ENCODE measurements at places on chromosomes 4 and X.

GRCh38 chr4:76188557-76188956 is 25.1 kb downstream of the SCARB2 start:
- no peak for DNase-seq

GRCh38 chr4:92183825-92184224 is 119.9 kb upstream of the GRID2 start:
- DNase-seq: no peak

DNA sequence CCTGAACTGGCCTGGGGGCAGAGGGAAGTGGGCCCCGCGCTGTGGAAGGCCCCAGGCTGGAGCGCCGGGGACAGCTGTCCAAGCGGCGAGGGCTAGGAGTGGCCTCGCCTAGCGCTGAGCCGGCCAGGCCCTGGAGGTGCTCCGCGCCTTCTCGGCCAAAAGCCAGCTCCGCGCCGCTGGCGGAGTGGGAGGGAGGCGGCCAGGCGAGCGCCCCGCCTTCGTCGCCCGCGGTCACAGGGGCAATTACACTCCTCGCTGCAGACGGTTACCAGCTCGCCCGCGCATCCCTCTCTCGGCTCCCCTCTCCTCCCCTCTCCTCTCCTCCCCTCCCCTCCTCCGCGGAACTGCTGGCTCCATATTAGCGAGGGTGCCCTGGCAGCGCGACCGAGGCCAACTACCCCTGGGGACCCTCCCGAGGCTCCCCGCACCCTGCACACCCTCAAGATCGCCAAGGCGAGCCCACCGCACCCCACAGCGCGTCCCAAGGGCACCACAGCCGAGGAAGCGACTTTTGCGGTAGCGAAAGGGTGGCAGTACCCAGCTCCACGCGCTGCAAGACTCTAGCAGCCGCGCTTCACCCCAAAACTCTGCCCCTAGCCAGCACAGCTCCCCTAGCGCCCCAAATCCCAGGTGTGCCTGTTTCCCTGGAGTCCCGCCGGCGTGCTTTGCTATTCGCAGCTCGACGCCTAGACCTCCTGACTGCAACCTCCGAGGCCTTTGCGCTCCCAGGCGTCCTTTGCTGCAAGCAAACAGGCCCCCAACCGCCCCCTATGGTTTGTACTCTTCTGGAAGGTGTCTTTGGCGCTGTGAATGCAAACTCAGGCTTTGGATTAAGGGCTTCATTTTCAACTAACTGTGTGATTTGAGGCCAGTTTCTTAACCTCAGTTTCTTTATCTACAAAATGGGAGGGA is 91.4 kb downstream of the BCOR start:
- DNase-seq: no peak

DNA sequence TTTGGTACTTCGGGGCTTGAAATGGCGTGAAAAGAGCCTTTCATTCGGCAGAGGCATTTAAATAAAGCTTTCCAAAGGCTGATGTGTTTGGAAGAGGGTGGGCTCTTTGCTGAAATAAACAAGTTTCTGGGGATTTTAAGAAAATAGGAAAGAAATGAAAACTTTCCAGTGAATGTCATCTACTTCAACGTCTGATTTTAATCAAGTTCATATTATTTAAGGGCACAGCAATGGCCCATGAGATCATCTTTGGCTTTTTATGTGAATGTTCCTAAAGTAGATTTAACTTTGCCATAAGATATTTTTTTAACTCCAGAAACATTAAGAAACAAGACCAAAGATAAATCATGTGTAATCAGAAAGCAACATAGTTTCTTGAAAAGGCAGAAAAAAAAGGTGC is 69.8 kb upstream of the TTC29 start:
- DNase-seq: no peak

GRCh38 chrX:20029728-20030127 is 38.9 kb upstream of the BCLAF3 start:
- no peak for DNase-seq

GRCh38 chr4:87388901-87389300 is 2.1 kb downstream of the HSD17B11 start:
- no peak for DNase-seq

DNA sequence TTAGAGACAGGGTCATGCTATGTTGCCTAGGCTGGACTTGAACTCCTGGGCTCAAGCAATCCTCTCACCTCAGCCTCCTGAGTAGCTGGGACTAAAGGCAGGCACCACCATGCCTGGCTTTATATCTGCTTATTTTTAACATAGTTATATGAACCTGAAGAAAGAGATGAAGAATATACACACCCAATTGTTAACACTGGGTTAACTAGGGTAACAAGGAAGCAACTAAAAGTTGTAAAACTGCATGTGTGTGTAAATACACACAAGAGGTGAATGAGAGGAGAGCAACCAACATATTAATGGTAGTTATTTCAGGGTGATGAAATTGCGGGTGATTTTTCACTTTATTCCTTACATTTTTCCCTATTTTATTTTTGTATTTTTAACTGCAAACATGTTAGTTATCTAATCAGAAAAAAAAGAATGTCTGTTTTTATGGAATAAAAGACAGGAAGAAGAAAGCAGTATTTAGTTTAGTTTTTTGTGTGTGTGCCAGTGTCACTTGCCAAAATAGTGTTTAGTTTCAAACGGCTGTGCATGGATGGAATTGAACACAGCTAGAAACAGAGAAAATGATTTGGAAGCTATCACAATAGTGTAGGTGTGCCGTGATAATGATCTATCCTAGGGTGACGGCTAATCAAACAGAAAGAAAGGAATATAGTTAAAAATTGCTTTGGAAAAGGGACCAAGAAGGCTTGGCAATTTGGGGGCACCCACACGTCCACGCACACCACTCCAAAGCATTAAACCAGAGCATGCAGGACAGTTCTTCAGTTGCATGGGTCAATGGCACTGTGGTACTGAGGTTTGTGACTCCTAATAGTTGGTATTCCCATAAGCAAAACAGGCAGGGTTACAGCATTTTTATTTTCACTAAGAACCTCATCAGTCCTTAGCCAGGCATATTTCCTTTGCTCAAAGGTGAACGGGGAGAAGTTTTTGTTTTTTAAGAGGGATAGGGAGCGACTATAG is 89.1 kb upstream of the KLHL13 start:
- no peak for DNase-seq

DNA sequence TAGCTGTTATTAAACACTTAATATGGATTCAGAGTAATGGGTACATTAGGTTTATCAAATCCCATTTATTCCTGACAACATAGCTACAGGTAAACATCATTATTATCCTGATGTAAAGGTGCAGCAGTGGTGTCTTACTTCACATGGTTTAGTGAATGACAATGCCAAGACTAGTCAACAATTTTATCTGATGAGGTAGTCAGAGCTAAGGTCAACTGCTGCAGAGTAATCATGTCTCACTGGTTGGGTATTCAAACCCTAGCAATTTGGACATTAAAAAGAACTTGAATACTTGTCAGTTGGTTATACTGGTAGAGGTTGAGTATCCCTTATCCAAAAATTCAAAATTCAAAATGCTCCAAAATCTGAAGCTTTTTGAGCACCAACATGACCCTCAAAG is 117.6 kb downstream of the MAB21L2 start:
- no peak for DNase-seq

DNA sequence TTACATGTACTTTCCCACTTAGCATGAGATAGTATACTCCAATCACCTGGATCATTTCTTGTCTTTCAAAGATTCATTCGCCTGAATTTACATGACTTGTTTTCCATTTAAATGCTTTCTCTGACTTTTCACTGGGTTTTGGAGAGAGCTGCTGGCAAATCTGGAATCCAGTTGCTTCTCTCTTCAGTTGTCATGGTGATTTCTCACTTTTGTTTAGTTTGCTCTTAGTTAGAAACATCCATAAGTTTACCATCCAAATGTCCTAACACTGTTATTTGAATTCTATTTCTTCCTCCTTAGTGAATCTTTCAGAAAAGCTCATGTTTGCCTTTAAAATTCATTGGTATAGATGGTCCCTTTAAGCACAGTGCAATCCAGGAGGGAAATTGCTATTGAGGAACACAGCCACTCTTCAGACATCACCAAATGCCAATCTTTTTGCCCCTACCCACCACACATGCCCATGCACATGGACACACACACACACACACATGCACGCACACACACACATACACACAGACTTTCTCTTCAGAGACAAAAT is 51.7 kb downstream of the REELD1 start:
- DNase-seq: no peak

DNA sequence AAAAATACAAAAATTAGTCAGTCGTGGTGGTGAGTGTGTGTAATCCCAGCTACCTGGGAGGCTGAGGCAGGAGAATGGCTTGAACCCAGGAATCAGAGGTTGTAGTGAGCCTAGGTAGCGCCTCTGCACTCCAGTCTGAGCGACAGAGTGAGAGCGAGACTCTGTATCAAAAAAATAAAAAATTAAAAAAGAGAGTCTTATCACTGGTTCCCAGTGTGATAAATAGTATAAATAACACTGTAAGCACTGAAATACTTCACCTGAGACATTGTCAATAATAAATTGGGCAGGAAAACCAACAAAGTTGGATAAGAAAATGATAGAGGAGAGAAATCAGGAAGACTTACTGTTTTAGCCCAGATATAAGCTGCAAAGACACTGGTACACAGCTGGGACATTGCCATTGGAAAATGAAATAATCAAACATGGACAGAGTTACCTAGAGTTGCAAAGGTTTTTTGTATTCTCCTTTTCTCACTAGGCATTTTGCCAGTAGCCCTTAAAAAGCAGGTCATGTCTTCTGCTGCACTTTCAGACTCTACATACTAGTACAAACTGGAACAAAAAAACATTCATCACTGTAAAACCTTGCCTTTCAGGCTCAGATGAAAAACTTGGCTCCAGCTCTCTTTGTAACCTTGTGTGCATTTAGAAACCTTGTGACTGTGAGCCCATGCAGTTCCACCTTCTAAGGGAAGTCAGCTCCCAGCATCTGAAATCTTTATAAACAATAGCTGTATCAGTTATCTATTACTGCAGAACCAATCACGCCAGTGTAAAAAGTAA is 55.0 kb upstream of the PPP1R2C start:
- no peak for DNase-seq

- no peak for DNase-seq
Measured at GRCh38 chr4:67052814-67053675, 492.3 kb downstream of the CENPC start.

- no peak for DNase-seq
Measured at GRCh38 chrX:95291561-95291960, 1393.1 kb upstream of the DIAPH2 start.

- DNase-seq: no peak
Measured at GRCh38 chrX:129574214-129574613, 34.2 kb downstream of the OCRL start.

GRCh38 chr4:154126276-154126675 is 337.4 kb upstream of the SFRP2 start:
- DNase-seq: no peak

DNA sequence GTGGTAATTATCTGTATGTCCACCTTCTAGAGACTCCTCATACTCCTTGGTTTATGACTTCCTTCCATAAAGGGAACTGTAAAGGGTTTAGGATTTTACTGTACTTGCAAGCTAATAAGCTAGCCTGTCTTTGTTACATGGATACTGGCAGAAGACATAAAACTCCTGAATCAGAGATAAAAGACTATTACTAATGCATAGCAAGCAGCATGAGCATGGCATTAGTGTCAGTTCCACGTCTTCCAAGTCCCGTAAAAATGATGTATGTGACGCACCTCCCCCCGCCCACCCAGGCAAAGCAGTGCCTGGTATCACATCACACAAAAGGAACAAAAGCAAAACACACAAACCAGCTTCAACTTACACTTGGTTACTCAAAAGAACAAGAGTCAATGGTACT is 71.0 kb downstream of the SLC10A6 start:
- no peak for DNase-seq

DNA sequence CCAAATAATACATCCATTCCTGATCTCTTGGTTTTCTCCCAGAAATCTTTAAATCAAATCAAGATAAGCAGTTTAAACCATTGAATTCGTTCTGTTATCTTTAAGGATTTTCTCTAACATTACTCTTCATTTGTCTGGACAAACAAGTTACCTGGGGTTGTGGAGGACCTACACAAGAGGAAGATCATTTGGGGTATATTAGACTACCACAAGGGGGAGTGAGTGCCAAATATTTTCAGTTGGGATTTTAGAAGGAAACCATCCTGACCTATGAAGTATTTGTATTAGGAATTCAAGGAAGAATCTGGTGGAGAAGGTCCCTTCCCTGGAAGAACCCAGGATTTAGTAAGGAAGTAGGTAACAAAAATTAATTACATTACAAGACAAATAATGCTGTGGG is 12.0 kb upstream of the DCHS2 start:
- no peak for DNase-seq

GRCh38 chrX:24085101-24085500 is 30.3 kb downstream of the EIF2S3 start:
- DNase-seq: no peak

DNA sequence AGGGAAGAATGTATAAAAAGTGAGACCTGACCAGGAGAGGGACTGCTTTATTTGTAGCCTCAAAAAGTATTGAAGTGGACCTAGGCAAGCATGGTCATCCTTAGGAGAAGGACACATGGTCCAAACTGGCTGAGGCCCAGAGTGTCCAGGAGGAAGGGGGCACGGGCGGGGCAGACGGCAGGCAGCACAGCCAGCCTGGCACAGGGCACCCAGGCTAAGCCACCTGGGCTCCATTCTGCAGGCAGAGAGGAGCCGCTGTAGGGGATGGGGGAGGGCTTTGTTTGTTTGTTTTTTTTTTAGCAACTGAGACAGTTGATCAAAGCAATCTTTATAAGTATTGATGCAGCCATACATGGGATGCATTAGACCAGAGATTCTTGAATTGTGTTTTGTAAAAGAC is 188.6 kb downstream of the PRDM5 start:
- DNase-seq: no peak

DNA sequence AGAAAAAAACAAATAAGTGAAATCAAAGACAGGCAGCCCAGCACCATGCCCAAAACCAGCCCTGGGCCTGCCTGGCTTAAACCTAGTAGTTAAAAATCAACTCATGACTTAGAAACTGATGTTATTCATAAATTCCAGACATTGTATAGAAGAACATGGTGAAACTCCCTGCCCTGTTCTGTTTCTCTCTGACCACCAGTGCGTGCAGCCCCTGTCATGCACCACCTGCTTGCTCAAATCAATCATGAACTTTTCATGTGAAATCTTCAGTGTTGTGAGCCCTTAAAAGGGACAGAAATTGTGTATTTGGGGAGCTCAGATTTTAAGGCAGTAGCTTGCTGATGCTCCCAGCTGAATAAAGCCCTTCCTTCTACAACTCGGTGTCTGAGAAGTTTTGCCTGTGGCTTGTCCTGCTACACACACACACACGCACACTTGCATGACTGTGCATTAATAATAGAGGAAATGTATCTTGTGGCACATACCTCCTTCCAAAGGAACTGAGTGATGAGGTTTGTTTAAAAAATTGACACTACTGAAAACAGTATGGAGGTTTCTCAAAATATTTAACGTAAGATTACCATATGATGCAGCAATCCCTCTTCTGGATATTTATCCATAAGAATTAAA is 39.2 kb upstream of the UGT2B7 start:
- no peak for DNase-seq

DNA sequence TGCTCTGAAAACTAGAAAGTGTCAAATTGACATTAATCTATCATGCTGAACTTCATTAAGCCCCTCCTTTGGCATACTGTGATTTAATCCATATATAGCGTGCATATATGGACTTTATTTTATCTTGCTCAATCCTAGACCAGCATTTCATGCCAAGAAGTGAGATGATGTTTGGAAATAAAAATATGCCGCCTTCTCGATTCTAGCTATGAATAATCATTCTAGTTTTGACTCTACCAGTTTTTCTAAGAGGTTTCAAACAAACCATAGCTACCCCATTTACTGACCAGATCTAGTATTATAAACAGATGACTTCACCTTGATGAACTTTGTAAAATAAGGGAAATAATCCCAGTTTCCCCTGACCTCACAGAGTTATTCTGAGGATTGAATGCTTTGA is 95.0 kb downstream of the ARX start:
- DNase-seq: no peak

GRCh38 chr4:147550626-147551246 is 66.5 kb upstream of the TMEM184C start:
- no peak for DNase-seq

Measured in CD4-positive, alpha-beta T cell treated with Interleukin-2 at 100 ng/mL for 4 hours (primary cell).